ENCODE measurements at places on chromosomes 2 and 18. TPM values are rescaled to one million over a fixed set of nuclear protein-coding genes. Genes with fewer than 3 reads are reported as not detected.

- no peak for DNase-seq
Measured at GRCh38 chr2:74828543-74828942, 5.4 kb upstream of the HK2 start.

The HOXD9 gene
- not detected for total RNA-seq

GRCh38 chr2:134410831-134411231 lies 157.0 kb downstream of the MGAT5 start:
- DNase-seq, result no peak

DNA sequence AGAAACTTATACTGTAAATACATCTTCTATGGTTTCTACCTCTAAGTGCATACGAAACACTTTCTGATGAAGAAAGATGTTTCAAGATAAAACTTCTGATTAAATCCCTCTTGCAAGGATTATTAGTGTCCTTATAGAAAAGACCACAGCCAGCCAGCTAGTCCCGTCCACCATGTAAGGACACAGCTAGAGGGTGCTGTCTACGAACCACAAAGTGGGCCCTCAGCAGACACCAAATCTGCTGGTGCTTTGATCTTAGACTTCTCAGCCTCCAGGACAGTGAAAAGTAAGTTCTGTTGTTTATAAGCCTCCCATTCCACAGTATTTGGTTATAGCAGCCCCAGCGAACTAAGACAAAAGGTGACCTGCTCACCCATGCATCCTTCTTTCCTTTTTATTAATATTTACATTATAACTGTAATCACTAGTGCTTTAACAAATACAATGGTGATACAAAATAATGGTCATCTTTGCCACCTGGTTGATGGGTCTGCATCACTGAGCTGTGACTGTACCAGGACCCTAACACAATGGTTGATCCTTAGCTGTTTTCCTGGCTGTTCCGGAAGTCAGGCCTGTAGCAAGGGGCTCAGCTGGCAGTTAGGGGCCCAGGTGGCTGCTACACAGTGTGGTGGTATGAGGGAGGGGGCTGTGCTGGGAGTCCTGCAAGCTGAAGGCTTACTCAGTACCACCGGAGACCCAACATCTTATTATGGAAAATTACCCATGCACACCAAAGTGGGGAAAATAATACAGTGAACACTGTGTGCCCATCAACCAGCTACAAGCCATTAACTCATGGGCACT lies 108.5 kb upstream of the SMAD7 start:
- no peak for DNase-seq

- DNase-seq, result no peak
Measured at GRCh38 chr2:79368116-79368630, 144.7 kb upstream of the CTNNA2 start.

The RAB27B gene
- 0.08 TPM for total RNA-seq

The DNER gene
- total RNA-seq, result 3.3 TPM

- DNase-seq, result no peak
Measured at GRCh38 chr2:165033402-165033801, 78.1 kb upstream of the SLC38A11 start.

The SLC9A4 gene
- total RNA-seq, result not detected

The ABCB11 gene
- 0.32 TPM for total RNA-seq

- no peak for DNase-seq
Measured at GRCh38 chr2:58834404-58834803, 593.3 kb upstream of the FANCL start.

DNA sequence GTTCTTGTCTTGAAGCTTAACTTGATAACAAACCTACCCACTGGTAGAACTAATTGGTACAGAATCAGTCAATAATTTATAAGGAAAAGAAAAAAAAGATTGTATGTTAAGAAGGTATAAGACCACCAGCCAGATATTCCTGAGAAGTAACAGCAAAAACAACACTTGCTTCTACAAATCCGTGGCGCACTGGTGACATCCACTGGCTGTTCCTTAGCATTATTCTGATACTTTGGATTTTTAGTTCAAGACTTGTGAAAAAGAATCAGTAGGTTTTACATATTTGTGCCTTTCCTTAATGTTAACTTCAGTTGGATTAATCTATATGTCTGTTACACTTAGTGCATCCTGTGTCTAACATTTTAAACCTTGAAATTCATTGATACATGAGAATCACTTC lies 141.8 kb downstream of the GRB14 start:
- DNase-seq, result no peak

GRCh38 chr18:10252952-10253705 lies 201.3 kb upstream of the APCDD1 start:
- DNase-seq, result no peak
